Sigmoid colon (tissue), 7 donors: ENCODE measurements at places on chromosomes 12 and 14.

- DNase-seq = no peak
Measured at GRCh38 chr12:24822121-24822899, 126.6 kb downstream of the BCAT1 start.

DNA sequence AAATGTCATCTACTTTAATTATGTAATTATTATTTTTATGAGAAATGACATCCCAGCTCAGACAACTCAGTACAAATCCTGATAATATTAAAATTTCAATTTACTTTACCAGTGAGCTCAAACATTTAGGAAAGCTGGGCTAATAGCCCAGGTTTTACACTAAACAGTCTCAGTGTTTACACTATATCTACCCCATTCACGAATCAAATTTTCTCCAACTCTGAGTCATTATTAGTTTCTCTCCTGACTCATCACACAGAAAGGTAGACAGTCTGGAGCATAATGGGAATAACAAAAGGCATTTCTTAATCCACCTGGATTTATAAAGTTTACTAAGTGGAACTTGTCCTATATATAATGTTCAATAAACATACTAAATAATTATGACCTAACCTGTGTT lies 5.7 kb downstream of the PAWR start:
- DNase-seq = no peak

- no peak for DNase-seq
Measured at GRCh38 chr12:87933991-87934390, 95.2 kb downstream of the C12orf50 start.

DNA sequence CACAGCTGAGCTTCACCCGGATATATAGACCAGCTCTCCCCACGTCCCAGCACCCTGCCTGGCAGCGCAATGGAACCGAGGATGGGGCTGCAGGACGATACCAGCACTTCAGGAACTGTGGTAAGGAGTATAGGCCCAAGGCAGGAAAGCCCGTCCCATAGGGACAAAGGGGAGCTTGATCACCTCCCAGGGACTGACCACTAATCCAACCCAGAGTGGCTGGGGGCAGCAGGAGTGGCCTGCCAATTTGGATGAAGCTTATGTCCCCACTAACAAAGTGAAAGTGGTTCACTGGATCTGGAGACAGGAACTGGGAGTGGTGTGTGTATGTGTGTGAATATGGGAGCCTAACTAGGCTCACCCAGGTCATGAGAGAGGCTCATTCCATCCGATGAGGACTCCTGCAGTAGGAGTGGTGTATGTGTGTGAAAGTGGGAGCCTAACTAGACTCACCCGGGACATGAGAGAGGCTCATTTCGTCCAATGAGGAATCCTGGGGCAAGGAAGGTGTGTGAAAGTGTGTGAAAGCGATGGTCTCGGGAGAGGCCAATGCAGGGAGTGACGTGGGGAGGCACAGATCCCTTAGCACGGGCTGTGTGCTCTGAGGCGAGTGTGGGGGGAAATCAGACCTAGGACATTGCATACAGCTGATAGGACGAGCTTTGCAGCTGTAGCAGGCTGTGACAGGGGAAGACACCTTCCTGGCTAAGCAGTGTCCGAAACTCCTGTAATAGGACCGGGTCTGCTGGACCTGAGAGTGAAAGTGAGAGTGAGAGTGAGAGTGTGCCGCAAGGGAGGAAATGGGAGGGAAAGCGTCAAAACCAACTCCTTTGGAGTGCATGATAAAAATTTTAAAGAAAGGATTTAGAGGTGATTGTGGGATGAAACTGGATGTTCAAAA lies 25.7 kb downstream of the KLRK1 start:
- DNase-seq = peak; percentile 72

DNA sequence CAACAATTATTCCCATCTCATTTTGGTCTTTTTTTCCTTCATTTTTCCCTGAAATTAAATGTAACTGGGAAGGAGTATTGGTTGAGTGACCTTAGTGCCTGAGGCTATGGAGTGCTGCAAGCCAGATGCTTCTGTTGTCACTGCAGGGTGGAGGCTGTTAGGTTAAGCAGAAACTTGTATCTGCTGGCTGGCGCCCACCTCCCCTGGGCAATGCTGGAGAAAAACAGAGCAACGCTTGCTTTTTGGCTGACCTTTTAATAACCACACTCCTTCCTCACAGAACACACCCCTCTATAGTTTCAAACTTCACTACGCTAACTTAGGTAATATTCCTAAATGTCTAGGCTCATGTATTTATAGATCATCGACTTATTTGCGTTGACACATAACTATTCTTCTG lies 583.5 kb upstream of the NOVA1 start:
- no peak for DNase-seq

DNA sequence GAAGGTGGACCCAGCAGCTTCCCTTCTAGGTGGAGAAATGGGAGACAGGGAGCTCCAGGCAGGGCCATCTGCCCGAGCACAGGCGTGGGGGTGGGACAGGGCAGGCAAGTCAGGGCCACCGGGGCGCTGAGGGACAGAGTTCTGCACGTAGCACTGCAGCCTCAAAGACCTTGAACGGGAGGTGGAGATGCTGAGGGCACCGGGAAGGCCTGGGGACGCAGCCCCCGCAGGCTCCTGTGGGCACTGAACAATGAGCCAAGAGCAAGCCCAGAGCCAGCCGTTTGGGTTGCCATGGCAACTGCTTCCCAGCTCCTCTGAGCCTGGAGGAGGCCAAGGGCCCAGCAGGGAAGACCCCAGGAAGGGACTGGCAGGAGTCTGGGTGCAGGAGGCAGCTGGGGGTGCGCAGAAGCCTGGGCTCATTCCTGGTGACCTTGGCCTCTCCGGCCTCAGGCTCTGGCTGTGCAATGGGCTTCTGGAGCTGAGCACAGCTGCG lies 3.4 kb downstream of the LBHD2 start:
- no peak for DNase-seq

- no peak for DNase-seq
Measured at GRCh38 chr14:70782361-70782760, 27.0 kb downstream of the MAP3K9 start.
